Aorta (tissue), 5 donors: ENCODE measurements at places on chromosomes 4 and X. TPM values are rescaled to one million over a fixed set of nuclear protein-coding genes. Genes with fewer than 3 reads are reported as not detected.

DNA sequence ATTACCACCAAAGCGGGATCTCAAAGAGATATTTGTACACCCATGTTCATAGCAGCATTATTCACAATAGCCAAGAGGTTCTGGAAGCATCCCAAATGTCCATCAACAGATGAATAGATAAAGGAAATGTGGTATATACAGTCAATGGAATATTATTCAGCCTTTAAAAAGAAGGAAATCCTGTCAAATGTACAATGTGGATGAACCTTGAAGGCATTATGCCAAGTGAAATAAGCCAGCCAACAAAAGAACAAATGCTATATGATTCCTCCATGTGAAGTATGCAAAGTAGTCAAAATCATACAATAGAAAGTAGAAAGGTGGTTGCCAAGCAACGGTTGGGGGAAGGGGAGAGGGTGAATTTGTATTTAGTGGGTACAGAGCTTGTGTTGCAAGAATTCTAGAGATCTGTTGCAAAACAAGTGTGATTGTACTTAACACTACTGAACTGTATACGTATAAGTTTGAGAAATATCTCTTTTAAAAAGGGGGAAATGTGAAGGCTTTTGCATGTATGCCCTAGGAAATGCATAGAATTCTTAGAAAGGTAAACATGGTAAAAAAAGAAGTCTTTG is 5.0 kb upstream of the ZRSR2 start:
- no peak for DNase-seq

- DNase-seq = no peak
These were observed 17.9 kb upstream of the MAOB start for GRCh38 chrX:43899878-43900815.

EDA2R gene
- 6.2 TPM for total RNA-seq

MFAP3L gene
- total RNA-seq = 12.4 TPM

DNA sequence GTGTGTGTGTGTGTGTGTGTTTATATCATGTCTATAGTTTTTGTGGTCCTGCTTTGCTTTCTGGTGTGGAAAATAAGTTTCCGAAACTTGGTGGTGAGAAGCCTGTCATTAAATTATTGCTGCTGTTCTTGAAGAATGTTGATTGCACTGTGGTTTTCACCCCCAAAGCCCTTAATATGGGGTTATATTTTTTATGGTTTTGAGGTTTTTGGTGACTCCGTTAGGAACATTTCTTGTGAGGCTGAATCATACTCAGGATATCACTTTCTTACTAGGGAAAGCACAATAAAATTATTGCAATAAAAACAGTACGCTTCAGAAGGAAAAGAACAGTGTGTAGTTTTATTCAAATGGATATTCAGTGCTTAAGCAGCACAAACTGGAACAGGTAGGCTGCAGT is 539.1 kb upstream of the MAGEB18 start:
- no peak for DNase-seq

DNA sequence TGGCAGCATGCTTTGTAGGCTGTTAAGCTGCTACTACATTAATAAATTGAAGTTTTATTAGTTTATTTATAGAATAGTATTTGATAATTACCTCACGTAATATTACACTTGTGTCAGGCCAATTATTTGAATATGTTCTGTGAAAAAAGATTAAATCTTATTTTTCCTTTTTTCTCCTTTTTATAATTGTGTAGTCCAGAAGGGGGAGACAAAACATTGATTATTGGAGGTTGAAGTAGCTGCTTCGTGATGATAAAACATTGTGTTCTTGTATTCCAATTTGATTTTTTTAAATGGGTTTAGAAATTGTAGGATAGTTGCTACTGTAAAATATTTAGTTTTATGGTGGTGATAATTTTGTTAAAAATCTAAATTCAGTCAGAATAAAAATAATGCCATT is 85.7 kb downstream of the DIAPH2 start:
- DNase-seq = no peak

- DNase-seq = no peak
These were observed 12.5 kb upstream of the ART3 start for GRCh38 chr4:76061982-76062381.

GRCh38 chr4:14790494-14790893 is 211.8 kb upstream of the CPEB2 start:
- DNase-seq = no peak

DNA sequence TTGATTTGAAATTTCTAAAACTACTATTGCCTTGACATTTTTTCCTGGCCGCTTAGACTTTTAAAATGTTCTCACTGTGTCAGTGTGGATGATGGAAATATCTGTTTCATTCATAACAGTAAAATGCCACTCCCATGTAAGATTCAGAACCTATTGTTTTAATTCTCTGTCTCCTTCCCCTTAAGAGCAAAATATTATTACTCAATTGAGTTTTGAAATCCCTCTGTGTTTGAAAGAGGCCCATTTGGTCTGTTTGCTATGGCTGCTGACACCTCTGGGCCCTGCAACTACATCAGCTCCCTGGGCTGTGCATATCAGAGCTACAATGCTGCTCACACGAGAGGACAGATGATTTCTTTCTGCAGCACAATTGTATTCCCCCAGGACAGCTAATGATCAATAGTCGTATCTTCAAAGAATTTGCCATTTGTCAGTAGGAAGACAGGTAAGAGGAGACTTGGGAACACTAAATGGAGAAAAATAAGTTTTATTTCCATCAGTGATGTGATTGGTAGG is 388.0 kb upstream of the GALNT7 start:
- no peak for DNase-seq

SLC7A11 gene
- total RNA-seq = 0.81 TPM

- DNase-seq = no peak
These were observed 115.7 kb upstream of the MAP3K15 start for GRCh38 chrX:19630776-19631707.

GRCh38 chr4:178556796-178557195 is 1114.6 kb upstream of the AGA start:
- no peak for DNase-seq

- no peak for DNase-seq
These were observed 13.5 kb upstream of the GRIA3 start for GRCh38 chrX:123170546-123170945.

GRCh38 chrX:75596178-75596577 is 73.3 kb upstream of the ZDHHC15 start:
- no peak for DNase-seq

GRCh38 chr4:146407669-146408084 is 114.1 kb downstream of the SLC10A7 start:
- no peak for DNase-seq

DNA sequence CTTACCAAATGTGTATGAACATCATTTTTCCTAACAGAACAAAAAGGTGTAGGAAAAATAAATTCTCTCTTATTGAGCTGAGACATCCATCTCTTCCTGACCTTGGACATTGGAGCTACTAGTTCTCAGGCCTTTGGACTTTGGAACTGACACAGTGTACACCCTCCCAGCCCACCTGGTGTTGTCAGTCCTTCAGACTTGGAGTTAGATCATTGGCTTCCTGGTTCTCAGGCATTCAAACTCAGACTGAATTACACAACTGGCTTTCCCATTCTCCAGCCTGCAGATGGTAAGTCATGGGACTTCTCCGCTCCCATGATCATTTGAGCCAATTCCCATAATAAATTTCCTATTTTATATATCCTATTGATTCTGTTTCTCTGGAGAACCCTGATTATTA is 84.8 kb upstream of the EDNRA start:
- no peak for DNase-seq

KDR gene
- 42.1 TPM for total RNA-seq

GRCh38 chrX:1159548-1159947 is 52.9 kb downstream of the CRLF2 start:
- DNase-seq = no peak

GRCh38 chr4:186074189-186074588 is 5.2 kb downstream of the TLR3 start:
- DNase-seq = no peak

GRCh38 chr4:66330125-66330524 is 659.8 kb upstream of the EPHA5 start:
- DNase-seq = no peak

SOWAHB gene
- total RNA-seq = not detected

DNA sequence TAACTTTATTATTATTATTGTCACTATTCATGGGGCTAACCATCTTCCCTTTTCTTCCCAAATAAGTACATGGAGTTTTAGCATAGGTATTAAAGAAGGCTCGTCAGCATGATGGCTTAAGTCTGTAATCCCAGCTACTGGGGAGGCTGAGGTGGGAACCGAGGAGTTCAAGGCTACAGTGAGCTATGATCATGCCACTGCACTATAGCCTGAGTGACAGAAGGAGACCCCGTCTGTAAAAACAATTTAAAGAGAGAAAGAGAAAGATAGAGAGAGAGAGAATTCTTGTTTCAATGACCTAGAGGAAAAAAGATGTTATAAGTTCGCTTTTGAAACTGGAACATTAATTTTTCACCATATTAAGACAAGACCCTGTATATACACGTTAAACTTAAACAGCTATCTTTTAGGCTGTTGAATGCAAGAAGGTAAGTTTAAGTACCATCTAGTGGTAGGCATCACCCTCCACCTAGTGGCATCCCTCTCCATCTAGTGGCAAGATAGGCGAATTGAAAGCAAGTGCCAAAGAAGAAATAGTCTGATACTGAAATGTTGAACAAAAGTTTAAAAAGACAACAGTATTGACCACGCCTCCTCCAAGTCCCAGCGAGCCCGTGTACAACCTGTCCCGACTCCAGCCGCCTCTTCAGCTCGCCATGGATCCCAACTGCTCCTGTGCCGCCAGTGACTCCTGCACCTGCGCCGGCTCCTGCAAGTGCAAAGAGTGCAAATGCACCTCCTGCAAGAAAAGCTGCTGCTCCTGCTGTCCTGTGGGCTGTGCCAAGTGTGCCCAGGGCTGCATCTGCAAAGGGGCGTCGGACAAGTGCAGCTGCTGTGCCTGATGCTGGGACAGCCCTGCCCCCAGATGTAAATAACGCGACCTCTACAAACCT is 26.0 kb upstream of the YTHDC1 start:
- DNase-seq = no peak

DNA sequence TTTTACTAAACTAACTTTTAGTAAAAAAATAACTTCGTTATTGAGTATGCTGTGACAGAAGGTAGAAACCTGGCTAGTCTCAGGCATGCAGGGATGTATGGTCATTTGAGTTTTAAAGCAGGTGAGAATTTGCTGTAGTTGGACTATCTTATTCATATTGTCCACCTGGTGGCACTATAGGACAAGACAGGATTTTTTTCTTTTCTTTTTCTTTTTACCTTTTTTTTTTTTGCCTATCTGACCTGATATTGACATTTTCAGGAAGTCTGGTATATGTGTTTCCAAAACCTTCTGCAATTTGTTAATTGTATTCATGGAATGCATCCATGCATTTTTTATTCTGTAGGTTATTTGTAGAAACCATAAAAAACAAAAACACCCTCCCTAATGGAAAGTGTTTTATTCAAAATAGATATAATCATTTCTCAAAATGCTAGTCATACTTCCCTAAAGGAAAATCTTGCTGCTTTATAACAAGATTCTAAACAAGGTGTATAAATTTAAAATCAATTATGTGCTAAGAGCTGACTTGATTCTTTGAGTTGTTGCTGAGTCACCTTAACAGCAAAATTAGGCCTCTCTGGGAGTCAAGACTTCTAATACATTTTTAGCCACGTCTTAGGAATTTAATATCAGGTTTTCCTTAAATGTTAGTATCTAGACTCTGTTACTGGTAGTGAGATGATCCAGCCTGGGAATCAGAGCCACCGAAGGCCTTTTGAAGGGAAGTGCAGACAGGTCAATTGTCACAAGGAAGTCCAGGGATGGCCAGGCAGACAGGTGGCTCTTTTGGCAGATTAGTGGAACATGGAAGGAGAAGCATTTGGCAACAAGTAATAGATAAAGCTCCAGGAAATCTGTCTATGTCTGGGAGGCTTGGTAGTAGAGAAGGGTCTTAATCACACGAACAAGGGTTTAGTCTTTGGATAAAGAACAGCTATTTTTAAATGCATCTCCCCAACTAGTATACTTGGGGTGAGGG is 201.3 kb upstream of the GNPDA2 start:
- DNase-seq = no peak

GRCh38 chrX:54920610-54921426 is at the start of gene TRO:
TRO (plus strand) TSS chrX:54920824; CDS start chrX:54922247, 1,423 bp downstream.
- DNase-seq = no peak

AVPR2 gene
- 4.6 TPM for total RNA-seq

GRCh38 chrX:110041980-110042379 is 39.1 kb downstream of the TMEM164 start:
- no peak for DNase-seq

DNA sequence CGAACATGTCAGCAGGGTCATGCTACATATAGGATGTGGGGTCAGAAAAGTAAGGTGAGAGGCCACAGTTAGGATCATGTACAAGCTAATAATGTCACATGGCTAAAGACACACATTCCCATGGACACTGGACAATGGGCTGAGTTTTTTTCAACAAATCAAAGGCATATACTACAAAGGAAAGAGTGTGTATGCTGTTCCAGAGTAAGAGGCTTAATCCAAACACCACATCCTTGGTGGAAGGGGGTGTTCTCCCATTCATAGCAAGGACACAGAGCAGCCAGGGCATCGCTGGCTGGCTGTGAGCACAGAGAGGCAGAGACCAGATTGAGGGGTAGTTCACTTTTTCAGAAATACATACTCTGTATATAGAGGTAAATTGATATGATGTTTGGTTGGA is 131.7 kb downstream of the MGST2 start:
- DNase-seq = no peak

- DNase-seq = no peak
These were observed 277.7 kb downstream of the TMA16 start for GRCh38 chr4:163772238-163772637.

DNA sequence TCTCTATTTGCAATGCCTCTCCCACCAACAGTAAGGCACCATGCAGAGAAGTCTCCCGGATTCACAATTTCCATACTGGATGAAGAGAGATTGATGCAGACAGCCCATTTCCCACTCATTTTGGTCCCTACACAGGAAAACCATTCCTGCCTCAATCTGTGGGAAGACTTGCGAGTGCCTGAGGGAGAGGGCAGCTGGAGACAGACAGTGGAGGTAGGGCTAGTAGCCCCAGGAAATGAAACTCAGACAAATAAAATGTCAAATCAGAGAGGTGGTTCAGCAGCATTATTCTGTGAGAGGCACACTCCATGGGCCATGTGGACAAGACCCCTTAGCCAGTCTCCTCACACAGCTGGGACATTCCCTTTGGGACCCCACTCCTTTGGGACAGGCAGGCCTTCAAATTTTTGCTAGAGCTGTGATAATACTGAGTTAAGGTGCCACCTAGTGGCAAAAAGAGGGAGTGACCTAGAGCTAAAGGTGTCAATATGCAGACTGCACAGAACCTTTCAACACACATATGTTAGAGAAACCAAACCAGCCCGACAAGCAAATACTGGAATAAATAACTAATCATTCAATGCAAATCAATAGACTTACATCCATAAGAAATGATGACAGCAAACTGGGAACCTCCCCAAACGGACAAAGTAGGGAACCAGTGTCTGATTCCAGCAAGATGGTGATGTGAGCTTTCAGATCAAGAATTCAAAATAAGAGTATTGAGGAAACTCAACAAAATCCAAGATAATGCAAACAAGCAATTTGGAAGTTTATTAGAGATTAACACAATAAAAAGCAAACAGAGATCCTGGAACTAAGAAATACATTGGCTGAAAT is 1865.3 kb upstream of the AGA start:
- no peak for DNase-seq

ADH4 gene
- 3.3 TPM for total RNA-seq

SULT1B1 gene
- 2.2 TPM for total RNA-seq
